ENCODE measurements at places on chromosomes 6 and 20.
A peak's percentile ranks its signal among the peaks of the same experiment; 100 is the strongest.

- DNase-seq = no peak
Measured at GRCh38 chr6:39419607-39420006, 97.1 kb upstream of the KCNK16 start.

GRCh38 chr6:70180901-70181599, 121.8 kb downstream of the COL9A1 start:
- DNase-seq = no peak

DNA sequence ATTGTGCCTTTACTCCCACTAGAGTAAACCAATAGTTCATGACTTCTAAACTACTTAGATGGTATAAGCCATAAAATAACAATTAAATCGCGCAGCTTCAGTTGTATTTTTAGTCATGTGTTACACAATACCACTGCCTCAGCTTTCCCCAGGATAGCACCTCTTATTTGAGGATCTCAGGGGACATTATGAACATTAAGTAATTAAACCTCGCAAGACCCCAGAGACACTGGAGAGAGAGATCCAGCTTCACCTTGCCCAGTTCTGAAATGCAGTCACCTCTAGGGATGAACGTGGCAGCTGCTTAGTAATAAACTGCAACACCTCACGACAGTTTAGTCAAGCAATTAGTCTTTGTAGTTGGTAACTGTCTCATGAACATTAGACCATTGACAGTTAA, 87.1 kb downstream of the CFAP61 start:
- no peak for DNase-seq

GRCh38 chr6:75458895-75459294, 34.7 kb downstream of the FILIP1 start:
- no peak for DNase-seq

DNA sequence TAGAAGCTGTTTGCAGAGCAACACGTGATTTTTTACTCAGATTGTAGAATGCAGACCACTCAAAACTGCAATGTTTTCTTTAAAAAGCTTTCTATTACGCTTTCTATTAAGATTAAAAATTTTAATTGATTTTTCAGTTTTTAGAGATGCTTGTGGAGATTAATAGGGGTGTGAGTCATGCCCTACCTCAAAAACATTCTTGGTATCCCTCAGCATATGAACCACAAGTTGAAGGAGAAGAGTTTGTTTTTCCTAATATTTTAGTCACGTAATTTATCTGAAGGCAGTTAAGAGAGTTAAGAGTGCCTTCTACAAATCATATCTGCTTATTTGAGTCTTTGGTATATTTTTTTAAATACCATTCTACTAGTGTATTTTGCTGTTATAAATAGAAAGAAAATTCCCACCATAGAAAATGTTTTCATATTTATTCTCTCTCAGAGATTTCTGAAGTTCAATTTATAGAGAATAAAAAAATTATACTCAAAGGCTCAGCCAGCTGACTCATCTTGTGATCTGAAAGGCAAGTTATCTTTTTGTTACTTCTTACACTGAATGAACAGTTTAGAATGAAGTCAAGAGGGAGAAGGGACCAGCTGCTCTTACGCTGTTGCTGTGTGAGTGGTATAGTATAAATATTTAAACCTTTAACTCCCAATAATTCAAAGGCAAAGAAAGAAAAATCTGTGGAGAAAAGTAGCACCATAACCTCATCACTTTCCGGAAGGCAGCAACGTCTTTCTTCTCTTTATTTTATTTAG, 7.6 kb downstream of the RIPOR2 start:
- no peak for DNase-seq

DNA sequence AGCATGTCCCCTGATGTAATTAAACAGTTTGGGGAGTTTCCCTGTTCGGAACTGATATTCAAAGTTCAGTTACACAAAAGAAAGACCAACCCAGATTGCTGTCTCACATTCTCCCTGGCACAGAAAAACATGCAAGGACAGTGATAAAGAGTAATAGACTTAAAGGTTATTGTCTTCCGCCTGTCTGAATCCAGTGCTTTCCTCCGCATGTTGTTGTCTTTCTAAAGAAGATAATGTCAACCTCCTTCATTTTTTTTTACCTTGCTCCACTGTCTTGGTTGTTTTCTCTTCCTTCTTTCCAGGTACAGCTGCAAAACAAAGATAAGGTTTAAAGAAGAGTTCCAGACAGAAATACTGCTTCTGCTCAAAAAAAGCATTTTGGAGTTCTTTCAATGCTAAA, 284.5 kb downstream of the TRDN start:
- no peak for DNase-seq

GRCh38 chr6:5851261-5851757, 155.4 kb downstream of the NRN1 start:
- no peak for DNase-seq

GRCh38 chr6:151440930-151441329, 11.0 kb downstream of the RMND1 start:
- no peak for DNase-seq

DNA sequence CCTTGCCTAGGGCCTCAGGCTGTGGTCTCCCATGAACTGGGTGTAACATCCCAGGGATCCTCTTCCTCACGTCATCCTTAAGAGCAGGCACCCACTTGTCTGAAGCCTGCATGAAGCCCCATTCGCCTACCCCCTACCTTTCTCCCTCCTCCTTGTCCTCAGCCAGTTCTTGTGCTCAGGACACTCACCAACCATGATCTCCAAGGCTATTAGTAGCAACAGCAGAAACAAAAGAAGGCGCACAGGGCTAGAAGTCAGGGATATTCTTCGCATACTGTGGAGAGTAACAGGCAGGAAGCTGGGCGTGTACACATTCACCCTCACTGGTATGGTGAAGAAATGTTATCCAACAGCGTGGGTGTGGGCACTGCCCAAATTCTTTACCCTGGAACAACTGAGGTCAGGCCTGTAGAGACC, 7.3 kb downstream of the RAET1E start:
- DNase-seq = no peak

DNA sequence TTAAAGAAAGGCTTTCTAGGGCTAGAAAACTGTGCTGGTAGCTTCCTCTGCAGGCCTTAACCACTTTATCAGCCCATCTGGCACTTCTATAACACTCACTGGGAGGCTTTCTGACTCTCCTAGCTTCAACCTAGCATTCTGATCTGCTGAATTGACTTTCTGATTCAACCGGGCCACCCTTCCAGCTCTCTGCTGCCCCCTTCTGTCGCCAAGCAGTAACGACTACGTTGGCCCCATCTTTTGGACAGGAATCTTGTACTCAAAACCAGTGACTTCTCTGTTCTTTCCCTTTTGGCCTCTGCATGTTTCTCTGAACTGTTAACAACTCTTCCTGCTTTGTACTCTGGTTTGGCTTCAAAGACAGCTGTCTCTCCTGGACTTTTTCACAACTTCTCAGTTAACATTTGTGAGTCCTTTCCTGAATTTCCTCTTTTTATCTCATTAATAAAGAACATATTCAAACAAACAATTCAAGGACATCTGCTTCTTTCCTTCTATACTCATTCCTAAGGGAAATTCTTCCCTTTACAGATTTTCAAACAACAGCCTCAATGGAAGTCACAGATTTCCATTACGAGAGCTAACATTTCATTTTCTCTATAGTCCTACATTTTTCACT, 43.9 kb upstream of the FAM135A start:
- DNase-seq = peak; percentile 27

DNA sequence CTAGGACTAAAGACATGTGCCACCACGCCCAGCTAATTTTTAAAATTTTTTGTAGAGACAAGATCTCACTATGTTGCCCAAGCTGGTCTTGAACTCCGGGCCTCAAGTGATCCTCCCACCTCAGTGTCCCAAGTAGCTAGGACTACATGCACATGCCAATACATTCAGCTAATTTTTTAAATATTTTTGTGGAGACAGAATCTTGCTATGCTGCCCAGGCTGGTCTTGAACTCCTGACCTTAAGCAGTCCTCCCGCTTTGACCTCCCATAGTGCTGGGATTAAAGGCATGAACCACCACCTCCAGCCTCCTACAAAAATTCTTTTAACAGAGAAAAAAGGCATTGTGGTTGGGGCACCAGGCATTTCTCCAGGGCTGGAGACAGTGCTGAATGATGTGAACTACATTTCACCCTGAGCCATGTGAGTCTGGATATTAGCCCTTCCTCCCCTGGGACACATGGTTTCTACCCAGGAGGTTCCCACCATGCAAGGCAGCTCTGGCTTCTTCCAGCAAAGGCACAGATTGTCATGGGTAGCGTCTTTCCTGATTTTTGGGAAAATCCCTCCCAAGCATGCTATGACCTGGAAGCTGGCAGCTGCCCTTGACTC, 36.3 kb upstream of the CMTR1 start:
- DNase-seq = no peak

GRCh38 chr6:161050134-161050765, 58.7 kb downstream of the MAP3K4 start:
- DNase-seq = no peak

GRCh38 chr6:85354761-85355618, 94.9 kb upstream of the NT5E start:
- peak; percentile 36 for DNase-seq

DNA sequence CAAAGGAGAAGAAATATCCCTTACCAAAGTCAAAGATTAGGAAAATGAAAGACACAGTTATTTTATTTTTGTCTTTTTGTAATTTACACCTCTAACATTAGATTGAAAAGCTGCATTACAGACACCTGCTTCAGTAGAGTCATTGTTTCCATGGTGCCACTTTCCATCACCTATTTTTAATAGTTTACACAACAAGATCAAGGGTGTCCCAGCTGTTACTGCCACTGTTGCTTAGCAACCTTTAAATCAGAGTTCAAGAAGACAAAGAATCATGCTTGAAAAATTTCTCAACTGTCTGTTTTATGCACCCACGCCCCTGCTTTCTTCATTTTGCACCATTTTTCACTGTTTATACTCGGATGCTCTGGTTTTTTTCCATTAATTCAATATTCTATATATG, 668.2 kb upstream of the GJE1 start:
- no peak for DNase-seq

DNA sequence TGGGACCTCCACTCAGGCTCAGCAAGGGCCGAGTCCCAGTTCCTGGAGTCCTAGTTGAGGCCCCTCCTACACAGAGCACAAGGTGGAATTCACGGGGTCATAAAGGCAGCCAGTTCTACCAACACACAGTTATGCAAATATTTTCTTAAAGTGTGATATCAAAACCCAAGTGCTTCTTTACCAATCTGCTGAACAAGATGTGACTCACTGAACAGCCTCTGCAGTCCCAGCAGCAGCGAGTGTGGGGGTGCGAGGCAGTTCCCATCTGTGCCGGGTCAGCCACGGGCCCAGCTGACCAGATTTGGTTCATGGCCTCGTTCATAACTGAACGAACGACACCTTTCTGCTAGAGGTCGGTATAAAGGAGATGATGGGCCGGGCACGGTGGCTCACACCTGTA, 4.5 kb upstream of the TCEA2 start:
- DNase-seq = no peak

DNA sequence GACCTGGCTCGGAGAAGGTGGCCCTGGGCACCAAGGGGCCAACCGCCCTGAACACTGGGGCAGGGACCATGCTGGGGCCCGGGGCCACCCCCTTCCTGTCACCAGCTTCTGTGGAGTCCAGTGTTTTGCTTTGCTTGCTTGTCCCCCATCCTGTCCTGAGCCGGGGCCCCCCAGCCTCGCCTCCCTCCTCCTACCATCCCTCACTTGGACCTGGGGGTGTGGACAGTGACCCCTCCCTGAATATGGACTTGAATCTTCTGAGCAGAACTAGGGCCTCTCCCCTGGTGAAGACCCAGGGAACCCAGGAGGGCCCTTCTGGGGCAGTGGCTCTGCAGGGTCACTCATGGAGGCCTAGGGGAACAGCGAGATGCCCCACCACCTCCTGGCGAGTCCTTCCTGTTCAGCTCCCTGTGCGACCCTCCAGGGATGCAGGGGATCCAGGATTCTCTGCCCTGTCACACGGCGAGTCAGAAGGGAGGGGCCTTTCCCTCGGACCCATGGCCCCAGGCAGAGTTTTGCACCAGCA, 41.6 kb downstream of the VSTM2L start:
- DNase-seq = no peak

DNA sequence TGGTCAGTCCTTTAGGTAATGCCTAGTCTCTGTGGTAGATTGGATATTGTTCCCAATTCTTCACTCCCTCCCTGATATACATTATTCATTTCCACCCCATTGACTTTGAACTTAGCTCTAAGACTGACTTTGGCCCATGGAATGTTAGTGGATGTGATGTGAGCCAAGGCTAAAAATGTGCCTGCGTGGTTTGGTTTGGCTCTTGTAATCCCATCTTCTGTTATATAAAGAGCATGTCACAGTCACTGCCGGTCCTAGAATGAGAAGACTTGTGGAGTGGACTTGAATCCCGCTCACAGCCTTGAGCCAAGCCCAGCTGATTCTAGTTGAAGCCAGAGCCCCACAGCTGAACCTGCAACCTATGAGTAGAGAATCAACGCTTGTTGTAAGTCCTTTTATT, 23.6 kb upstream of the DNAAF9 start:
- DNase-seq = no peak

GRCh38 chr6:155155787-155156447, 107.9 kb upstream of the CLDN20 start:
- no peak for DNase-seq

- no peak for DNase-seq
Measured at GRCh38 chr6:157539421-157539822, 158.4 kb downstream of the ZDHHC14 start.

DNA sequence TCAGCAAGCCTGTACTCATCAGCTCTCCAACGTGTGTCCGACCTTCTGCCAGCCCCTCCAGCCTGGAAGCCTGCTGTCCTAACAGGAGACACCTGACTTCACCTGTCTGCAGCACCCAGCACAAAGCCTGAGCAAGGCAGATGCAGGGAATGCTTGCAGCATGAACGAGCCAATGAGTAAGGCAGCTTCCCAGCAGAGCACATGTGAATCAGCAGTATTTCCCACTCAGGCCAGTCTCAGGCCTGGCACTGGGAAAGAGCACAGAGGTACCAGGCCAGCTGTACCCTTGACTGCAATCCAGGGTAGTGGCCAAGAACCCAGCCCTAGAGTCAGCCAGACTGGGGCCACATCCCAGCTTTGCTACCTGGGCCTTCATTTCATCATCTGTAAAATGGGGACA, 120.8 kb downstream of the MAFB start:
- DNase-seq = no peak

DNA sequence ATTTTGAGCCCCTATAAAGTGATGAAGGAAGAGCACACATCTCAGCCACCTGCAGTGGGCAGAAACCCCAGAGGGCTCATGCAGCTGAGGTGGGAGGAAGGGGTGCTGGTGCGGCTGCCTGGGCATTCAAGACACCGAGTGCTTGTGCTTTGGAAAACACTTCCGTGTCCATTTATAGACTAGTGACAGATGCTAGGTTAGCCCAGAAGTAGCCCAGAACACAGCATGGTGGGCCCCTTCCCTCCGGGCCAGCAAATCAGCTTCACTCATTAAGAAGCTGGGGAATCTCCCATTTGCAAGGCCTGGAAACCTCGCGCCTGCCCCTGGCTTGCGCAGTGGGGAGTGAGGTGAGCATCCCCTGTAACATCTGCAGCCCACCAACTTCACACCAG, 12.9 kb downstream of the BEND3 start:
- no peak for DNase-seq

DNA sequence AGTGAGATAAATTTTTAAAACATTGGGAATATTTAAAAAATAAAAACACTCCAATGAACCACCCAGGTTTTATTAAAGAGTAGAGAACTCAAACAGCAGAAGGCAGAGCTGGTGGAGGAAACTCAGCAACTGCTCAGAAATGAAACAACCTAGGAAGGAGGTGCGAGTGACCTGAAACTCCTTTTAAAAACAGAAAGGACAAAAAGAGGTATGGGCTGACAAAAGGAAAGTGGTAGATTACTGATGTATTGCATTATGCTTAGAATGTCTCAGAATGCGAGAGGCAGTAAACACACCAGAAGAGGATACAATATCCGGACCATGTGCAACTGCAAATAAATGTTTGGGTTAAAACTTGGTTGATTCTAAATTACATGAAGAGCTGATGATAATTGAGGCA, 97.6 kb downstream of the ESR1 start:
- DNase-seq = no peak

Measured in amniotic stem cell (primary cell).